Hepatocyte (in vitro differentiated cells): ENCODE measurements at places on chromosomes 16 and 17. TPM values are rescaled to one million over a fixed set of nuclear protein-coding genes. Genes with fewer than 3 reads are reported as not detected.

The GRB2 gene
- 90.6 and 101 TPM in 2 replicates for total RNA-seq

GRCh38 chr16:8768692-8769091 is 28.7 kb downstream of the TMEM186 start:
- H3K27me3 ChIP-seq, result no peaks in the 10 kb centered on the region
- no peak for DNase-seq
- H3K36me3 ChIP-seq, result no peaks in the 10 kb centered on the region
- H3K27ac ChIP-seq, result no peak overlapping the region
- H3K4me3 ChIP-seq, result no peak overlapping the region

The MLLT6 gene
- total RNA-seq, result 27.5 and 31.2 TPM in 2 replicates

DNA sequence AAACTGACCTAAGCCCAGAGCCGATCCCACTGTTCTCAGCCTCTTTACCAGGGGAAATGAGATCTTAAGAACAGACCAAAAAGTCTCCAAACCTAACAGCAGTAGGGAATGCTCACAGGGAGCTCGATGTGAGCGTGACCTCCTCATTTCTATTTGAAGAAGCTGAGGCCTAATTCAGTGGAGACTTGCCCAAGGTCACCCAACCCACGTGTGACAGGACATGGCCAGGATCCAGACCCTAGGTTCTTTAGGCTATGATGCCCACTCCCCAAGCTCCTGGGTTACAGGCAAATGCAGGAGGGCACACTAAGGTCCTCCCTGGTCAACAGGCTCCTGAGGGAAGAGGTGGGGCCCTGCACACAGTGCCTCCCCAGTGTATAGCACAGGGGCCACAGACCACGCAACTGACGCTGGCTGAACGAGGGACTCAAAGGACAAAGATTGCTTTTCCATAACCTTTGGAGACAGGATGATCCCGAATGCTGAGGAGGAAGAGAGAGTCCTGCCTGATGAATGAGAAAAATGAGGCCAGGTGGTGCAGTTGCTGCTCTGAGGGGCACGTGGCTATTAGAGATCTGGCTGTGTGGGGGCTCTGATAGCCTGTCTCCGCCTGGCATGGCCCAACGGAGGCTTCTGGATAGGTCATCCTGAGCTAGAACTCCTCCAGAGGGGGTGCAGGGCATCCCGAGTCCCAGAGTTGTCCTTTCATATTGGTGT is 24.0 kb downstream of the MAP3K14 start:
- no peaks in the 10 kb centered on the region for H3K36me3 ChIP-seq
- no peaks in the 10 kb centered on the region for H3K27me3 ChIP-seq
- no peak overlapping the region for H3K4me3 ChIP-seq
- no peak for DNase-seq
- H3K4me1 ChIP-seq, result peaks cover 45% of the 10 kb centered on the region

DNA sequence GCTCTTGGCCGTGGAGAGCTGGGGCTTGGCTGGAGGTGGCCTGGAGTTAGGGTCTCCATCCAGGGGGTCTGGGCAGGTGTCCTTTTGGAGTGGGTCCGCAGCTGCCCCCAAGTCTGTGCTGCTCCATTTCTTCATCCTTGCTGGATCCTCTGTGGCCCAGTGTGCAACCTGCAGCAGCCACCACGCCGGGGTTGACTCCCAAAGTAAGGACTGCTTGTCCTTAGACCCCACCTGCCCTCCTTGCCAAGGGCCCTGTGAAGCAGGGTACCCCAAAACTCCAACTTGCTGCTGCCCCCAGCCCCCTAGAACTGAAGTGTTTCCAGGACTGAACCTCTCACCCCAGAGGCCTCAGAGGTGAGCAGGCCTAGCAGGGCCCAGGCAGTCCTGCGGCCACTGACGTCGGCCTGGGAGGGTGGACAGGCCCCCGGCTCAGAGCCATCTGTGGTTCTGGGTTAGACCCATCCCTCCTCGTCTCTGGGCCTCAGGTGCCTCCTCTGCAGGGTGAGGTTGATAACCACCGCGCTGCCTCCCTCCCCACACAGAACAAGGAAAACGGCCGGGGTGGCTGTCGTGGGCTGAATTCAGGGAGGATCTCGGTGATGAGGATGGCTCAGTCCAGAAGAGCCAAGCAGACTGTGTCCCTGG is 16.9 kb downstream of the TRPV1 start:
- no peaks in the 10 kb centered on the region for H3K36me3 ChIP-seq
- no peak overlapping the region for H3K4me3 ChIP-seq
- no peak for DNase-seq
- H3K27me3 ChIP-seq, result no peaks in the 10 kb centered on the region

GRCh38 chr17:51481370-51481769 is 221.0 kb downstream of the UTP18 start:
- H3K27ac ChIP-seq, result no peak overlapping the region
- H3K4me1 ChIP-seq, result no peaks in the 10 kb centered on the region
- H3K27me3 ChIP-seq, result no peaks in the 10 kb centered on the region
- H3K36me3 ChIP-seq, result no peaks in the 10 kb centered on the region
- no peak for DNase-seq

DNA sequence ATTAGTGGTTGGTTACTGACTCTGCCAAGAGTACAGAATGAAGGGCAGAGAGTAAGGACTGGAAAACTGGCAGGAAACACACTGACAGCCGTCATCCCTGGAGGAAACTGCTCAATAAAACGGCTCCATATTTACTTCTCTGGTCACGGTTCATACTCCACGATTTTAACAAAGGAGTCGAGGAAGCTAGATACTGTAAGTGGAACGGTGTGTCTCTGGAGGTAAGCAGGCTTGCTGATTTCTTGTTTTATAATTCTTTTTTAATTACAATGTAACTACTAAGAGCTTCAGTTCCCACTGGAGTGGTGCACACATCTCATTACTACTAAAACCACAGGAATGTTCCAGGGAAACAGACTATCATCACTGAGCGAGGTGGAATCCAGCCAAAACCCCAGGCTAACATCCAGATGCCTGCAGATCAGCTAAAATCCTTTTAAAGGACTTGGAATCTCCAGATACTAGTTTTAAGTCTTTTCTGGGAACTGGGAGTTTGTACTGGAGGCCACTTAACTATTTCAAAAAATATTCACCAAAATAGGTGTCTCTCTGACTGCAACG is 17.8 kb downstream of the SERPINF1 start:
- DNase-seq, result peak; percentile 87
- H3K36me3 ChIP-seq, result no peaks in the 10 kb centered on the region
- H3K27ac ChIP-seq, result peak overlapping the region; percentile 90

DNA sequence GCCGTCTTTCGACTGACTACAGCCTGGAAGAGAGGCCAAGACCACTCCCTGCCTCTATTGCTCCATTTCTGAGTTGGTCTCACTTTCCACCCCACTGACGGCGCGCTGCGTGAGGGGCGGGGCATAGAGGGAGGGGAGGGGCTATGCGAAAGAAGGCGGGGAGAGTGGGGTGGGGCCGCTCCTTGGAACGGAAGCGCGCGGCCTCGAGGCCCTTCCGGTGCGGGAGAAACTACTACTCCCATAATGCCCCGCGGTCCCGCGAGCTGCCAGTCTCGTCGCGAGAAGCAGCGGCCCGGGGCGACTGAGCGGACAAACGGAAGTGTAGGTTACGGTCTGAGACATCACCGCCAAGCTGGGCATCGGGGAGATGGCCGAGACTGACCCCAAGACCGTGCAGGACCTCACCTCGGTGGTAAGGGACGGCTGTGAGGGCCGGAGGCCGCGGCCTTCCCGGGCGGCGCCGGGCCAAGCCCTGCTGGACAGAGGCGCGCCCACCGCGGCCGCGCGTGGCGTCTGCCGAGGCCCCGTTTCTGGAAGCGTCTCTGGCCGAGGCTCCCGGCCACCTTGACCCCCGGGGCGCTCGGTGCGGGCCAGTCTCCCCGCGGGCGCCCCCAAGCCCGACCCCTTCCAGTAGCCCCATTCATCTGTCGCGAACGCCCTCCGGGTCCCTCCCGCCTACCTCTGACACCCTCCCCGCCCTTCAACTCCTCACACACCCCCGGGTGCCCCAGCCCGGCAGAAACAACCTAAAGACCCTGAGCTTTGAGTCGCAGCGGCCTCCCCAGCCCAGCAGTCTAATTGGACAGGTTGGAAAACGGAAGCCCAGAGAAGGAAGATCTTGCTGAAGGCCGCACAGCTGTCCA is at the start of gene HSBP1:
Gene HSBP1, plus strand, starts transcription at position 269 of the 863 bp plus-strand sequence. Its CDS starts 99 bp downstream, at position 368.
- H3K4me1 ChIP-seq, result peaks cover 6% of the 10 kb centered on the region
- H3K27me3 ChIP-seq, result no peaks in the 10 kb centered on the region
- peak within 1 kb of the TSS; percentile 70 for H3K27ac ChIP-seq
- DNase-seq, result peak; percentile 97
- peak within 1 kb of the TSS; percentile 77 for H3K4me3 ChIP-seq
- no peaks in the 10 kb centered on the region for H3K36me3 ChIP-seq

- no peak for DNase-seq
- H3K4me1 ChIP-seq, result no peaks in the 10 kb centered on the region
These were observed 7.3 kb downstream of the MAPK8IP3 start for GRCh38 chr16:1713331-1713730.

DNA sequence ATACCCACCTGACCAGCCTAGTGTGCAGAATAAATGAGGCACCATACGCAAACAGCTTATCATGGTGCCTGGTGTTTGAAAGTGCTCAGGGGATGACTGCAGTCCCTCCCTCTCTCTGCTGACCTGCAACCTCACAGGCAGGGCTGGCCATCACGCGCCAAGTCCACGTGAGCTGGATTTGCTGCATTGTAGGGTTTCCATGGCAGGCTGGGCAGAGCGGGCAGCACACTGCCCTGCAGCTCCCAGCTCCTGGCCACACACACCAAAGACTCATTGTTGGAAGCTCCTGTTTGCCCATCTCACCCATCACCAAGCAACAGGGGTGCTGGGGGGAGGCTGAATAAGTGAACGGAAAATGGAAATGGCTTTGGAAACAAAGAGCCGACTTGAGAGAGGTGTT is 81.8 kb downstream of the IRX3 start:
- no peak for DNase-seq
- H3K36me3 ChIP-seq, result no peaks in the 10 kb centered on the region
- H3K27ac ChIP-seq, result no peak overlapping the region
- H3K4me3 ChIP-seq, result no peak overlapping the region
- H3K27me3 ChIP-seq, result no peaks in the 10 kb centered on the region

DNA sequence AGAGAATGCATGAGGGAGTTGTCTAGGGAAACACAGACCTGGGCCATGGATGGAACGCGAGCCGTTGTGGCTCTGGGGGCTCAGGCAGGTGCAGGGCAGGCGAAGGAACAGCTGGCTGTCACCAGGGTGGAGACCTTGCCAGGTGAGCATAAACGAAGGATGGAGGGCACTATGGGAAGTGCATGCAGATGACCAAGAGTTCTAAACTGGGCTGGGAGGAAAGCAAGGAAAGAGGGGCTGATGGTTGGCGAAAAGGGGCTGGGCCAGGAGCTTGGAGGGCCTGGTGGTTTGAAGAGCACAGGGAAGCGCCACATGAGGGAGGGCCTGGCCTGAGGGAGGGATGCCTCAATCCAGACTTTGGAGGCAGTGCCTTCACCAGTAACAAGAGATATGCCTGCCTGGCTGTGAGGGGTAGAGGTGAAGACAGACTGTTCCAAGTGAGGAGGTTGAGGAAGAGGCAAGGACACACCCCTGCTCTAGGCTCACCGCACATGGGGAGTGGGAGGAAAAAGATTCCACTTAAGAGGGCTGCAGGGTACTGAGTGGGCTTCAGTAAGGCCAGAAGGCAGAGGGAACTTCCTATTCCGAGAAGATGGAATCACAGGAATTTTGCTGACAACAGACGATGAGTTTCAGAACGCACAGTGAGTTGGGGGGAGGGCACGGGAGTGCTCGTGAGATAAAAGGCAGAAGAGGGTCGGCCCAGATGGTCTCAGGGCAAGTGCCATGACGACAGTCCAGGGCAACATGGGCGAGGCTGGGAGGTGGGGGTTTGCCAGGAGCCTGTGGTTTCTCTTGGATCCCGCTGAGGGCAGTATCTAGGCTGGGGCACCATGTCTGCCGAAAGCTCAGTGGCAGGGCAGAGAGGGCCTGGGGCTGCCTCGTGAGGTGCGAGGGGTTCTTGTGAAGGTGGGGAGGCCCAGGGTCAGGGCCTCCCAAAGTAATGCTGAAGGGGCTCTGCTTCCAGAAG is 20.6 kb downstream of the B9D1 start:
- H3K4me3 ChIP-seq, result no peak overlapping the region
- no peaks in the 10 kb centered on the region for H3K36me3 ChIP-seq
- no peaks in the 10 kb centered on the region for H3K27me3 ChIP-seq
- peak overlapping the region; percentile 68 for H3K27ac ChIP-seq

- H3K4me3 ChIP-seq, result no peak overlapping the region
- H3K36me3 ChIP-seq, result no peaks in the 10 kb centered on the region
- DNase-seq, result no peak
- H3K27ac ChIP-seq, result no peak overlapping the region
- H3K4me1 ChIP-seq, result no peaks in the 10 kb centered on the region
These were observed 5.5 kb upstream of the FAM20A start for GRCh38 chr17:68606451-68607307.

- no peaks in the 10 kb centered on the region for H3K27me3 ChIP-seq
- H3K4me3 ChIP-seq, result no peak overlapping the region
- no peak for DNase-seq
- H3K36me3 ChIP-seq, result no peaks in the 10 kb centered on the region
- H3K4me1 ChIP-seq, result peaks cover 41% of the 10 kb centered on the region
- H3K27ac ChIP-seq, result peak overlapping the region; percentile 3
These were observed 29.9 kb downstream of the KANSL1 start for GRCh38 chr17:46163316-46163715.

GRCh38 chr16:84109598-84110335 is 7.0 kb downstream of the MBTPS1 start:
- H3K27ac ChIP-seq, result no peak overlapping the region
- no peaks in the 10 kb centered on the region for H3K27me3 ChIP-seq
- H3K36me3 ChIP-seq, result no peaks in the 10 kb centered on the region
- no peak for DNase-seq

DNA sequence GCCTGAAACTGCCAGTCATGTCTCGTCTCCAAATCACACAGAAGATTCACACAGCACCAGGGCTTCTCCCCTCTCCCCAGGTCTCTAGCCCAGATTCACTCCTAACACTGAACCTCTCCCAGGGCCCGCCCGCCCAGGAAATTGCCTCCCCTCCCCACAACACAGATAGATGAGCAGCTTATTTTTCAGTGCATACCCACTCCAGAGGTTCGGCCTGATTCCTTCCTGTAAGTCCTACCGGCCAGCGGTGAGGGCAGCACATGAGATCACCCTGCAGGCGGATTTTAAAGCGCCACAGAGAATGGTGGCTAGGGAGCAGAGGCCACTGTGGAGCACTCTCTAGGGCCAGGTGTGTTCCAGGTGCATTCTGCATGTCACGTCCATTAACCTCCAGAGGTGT is 301.8 kb downstream of the IRF8 start:
- no peaks in the 10 kb centered on the region for H3K27me3 ChIP-seq
- peak overlapping the region; percentile 79 for H3K27ac ChIP-seq
- H3K4me1 ChIP-seq, result peaks cover 24% of the 10 kb centered on the region
- H3K4me3 ChIP-seq, result no peak overlapping the region

The DYNLRB2 gene
- not detected in 2 replicates for total RNA-seq

GRCh38 chr16:63312346-63312745 is 1276.1 kb upstream of the CDH8 start:
- no peak for DNase-seq
- H3K36me3 ChIP-seq, result no peaks in the 10 kb centered on the region
- no peaks in the 10 kb centered on the region for H3K27me3 ChIP-seq
- H3K4me3 ChIP-seq, result no peak overlapping the region
- H3K4me1 ChIP-seq, result peaks cover 4% of the 10 kb centered on the region

The PRCD gene
- 2.0 and 2.7 TPM in 2 replicates for total RNA-seq
